Stimulated activated CD4-positive, alpha-beta T cell treated with anti-CD3 and anti-CD28 coated beads, TNF-alpha, amount 100 ng/mL, for 24 hours (primary cell): ENCODE measurements at places on chromosomes 2 and 18.

DNA sequence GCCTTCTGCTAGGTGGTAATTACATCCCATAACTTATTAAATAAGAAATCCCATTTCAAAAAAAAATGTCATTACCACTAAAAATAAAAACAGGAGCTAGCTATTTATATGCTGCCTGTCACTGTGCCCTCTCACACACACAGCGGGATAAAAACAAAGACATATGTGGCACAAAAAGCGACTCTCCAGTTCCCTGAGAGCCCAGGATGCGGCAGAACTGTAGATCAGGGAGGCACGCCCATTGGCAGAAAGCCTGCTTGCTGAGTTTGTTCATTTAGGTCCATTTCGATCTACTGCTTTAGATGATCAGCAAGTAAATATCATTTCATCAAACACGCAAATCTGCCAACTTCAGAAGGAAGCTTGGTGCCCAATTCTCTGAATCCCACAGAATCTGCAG lies 124.4 kb downstream of the TMEM163 start:
- no peak for DNase-seq

GRCh38 chr2:95574506-95574905 lies 17.3 kb upstream of the TRIM43 start:
- no peak for DNase-seq

DNA sequence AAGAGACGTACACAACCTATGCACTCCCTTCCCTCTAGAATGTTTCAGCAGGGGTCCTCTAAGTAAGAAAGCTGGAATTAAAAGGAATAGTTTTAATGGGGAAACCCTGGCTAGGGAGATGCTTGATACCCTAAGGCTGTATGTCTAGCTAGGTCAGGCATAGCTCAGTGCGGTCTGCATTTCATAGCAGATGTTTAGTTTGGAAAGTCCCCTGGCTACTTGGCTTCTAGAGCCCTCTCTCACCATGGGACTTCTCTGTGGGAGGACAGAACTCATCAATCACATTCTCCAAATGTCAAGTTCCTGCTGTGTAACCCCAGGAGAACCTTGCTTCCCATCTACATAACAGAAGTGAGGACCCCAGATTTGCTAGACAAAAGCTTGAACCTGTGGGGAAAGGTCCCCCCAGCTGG lies 24.1 kb upstream of the ANXA4 start:
- DNase-seq, result no peak

- no peak for DNase-seq
Measured at GRCh38 chr2:127508631-127509034, 17.7 kb downstream of the IWS1 start.

DNA sequence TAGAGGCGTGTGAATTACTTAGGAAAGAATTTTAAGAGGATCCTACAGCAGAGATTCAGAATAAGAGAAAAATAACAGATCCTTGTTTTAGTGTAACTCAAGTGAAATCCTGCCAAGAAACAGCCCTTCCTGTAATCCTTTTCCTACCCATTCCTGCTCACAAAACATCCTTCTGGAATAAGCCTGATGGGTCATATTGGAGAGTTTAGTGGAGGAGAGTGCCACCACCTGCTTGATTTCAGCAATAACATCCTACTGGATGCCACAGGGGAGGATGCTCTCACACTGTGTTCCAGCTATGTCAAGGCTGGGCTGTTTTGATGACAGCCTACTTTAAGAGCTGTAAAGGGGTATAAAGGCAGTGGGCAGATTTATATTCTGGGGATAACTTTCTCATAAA lies 54.8 kb upstream of the CCDC178 start:
- no peak for DNase-seq

GRCh38 chr2:163207693-163208370 lies 369.3 kb upstream of the KCNH7 start:
- no peak for DNase-seq

GRCh38 chr18:79754831-79755351 lies 42.8 kb upstream of the KCNG2 start:
- DNase-seq, result no peak

GRCh38 chr2:83844490-83844889 lies 614.6 kb downstream of the SUCLG1 start:
- DNase-seq, result no peak
